ENCODE measurements at places on chromosomes 7 and 10.

- no peak for DNase-seq
Measured at GRCh38 chr10:107913317-107914294, 749.1 kb upstream of the SORCS1 start.

DNA sequence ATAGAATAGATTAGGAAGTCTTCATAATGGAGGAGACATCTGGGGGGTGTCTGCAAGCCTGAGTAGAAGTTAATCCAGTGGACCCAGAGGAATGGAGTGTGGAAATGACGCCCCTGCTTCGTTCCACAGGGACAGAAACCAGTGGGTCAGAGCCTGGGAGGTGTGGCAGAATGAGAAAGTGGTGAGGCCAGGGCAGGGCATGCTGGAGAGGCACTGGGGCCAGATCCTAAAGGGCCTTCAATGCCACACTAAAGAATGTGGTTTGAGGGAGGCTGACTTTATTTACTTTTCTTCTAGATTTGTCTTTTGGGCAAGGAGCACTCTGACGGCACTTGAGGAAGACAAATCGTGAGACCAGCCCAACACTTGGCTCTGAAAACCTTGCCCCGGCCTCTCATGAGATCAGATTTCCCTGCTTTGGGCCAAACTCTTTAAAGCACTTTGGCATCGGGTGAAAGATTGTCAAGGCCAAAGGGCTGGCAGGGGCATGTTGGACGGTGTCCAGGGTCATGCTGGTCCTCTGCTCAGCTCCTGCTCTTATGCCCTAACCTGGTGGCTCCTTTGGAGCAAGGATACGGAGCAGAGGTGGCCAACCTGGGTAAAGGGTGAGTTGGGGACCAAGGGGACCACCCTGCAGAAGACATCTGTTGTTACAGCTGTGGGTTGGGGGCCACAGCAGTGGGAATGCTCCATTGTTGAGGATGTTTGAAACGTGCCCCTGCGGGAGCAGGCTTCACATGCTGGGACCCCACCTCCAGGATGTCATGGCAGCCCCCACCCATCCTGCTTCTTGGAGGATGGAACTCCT is 157.0 kb upstream of the ZMIZ1 start:
- DNase-seq: no peak

DNA sequence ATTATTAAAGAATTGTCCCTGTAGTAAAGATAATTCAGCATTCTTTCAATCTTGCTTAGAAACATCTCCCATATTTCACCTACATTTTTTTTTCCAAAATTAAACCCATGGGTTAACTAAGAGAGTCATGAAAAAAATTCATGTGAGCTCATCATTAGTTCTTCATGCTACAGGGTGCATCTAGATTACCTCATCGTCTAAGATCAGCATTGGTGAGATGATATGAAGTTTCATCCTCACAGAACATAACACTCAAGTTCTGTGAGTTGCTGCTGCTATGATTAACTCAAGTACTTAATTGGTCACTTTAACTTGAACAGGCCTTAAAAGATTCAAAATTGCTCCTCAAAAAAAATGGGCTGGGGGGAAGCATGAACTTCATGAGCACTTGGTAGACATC is 50.0 kb downstream of the RAB11FIP2 start:
- no peak for DNase-seq

- DNase-seq: no peak
Measured at GRCh38 chr10:133275684-133276092, 980 bp downstream of the ADAM8 start.

DNA sequence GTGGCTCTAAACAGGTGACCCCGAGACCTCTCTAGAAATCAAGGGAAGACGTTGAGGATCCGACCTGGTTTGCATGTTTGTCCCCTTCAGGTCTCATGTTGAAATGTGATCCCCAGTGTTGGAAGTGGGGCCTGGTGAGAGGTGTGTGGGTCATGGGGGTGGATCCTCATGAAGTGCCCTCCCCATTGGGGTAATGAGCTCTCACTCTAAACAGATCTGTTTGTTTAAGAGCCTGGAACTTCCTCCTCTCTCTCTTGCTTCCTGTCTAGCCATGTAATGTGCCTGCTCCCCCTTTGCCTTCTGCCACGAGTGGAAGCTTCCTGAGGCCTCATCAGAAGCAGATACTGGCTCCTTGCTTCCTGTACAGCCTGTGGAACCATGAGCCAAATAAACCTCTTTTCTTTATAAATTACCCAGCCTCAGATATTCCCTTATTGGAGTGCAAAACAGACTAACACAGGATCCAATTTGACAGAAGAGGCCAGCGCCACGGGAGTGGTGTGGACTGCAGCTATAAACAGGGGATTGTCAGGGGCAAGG is 10.8 kb upstream of the POLM start:
- no peak for DNase-seq

GRCh38 chr7:133641436-133641835 is 388.6 kb downstream of the EXOC4 start:
- no peak for DNase-seq

GRCh38 chr7:120987280-120987679 is 1.2 kb upstream of the CPED1 start:
- DNase-seq: no peak

- no peak for DNase-seq
Measured at GRCh38 chr7:18165166-18165565, 137.5 kb upstream of the PRPS1L1 start.

- no peak for DNase-seq
Measured at GRCh38 chr10:77274046-77274795, 363.4 kb downstream of the KCNMA1 start.

DNA sequence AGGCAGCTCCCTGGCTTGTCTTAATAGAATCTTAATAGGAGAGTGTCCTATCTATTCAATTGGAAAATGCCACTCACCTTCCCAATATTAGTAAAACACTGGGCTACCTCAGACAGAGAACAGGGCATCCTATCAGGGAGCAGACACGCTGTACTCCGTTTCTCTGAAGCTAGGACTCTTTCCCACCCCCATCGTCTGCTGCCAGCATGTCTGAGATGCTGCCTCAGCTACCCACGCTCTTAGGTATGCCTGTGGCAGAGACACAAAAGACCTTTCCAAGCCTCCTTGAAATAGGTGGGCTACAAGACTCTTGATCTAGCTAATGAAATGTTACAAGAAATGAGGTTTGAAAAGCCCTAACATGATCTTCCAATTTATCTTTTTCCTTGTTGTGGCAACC is 2.5 kb upstream of the LRIT2 start:
- DNase-seq: no peak

- no peak for DNase-seq
Measured at GRCh38 chr10:28564905-28565304, 32.0 kb downstream of the WAC start.

- no peak for DNase-seq
Measured at GRCh38 chr7:25877802-25878789, 273.9 kb upstream of the NFE2L3 start.

GRCh38 chr7:31363051-31363450 is 22.5 kb upstream of the NEUROD6 start:
- no peak for DNase-seq

DNA sequence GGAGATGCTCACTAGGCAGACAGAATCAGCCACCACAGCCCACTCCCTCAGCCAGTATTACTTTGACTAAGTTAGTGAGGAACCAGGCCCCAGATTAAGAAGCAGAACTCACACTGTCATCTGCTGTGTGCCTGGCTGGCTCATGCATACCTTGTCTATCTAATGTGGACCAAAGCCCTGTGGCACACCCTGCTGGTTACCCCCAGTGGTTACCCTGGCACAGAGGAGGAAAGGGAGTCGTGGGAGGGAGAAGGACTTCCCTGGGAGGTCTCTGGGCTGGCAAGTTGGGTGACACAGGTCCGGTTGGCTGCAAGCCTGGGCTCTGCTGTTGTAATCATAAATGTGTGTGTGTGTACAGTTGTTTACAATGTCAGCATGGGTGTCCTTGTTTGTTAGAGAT is 7.5 kb upstream of the SH2D4B start:
- DNase-seq: no peak

DNA sequence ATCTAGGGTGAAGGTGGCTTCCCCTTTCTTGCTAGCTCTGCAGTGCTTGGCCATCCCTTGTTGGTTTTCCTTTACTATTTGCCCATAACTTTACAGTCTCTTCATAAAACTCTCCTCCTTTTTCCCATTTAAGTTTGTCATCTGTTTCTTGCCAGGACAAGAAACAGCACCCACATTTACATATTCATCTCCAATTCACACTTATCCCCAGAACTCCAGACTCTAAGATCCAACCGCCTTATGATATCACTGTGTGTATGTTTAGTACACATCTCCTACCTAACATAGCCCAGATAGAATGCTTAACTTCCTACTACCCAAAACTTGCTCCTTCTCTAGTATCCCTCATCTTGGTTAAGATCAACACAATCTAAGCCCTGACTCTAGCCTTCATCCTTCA is 622.2 kb downstream of the KCNMA1 start:
- no peak for DNase-seq

DNA sequence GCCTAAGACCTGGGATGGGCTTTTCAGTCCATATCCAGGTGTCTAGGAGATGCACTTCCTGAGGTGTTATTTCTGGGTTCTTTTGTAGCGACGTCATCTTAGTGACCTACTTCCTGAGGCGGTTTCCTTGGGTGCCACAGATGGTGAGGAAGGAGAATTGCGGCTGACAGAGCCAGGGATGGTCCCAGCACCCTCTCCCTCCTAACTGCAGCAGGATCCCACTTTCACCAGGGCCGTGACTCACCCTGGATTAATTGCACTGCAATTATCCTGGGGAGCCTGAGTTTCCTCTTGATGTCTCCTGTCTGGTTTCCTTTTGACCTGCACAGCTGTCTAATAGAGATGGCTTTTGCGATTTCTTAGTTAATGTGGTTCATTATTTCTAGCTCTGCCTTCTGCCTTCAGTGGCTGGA is 271.7 kb downstream of the TCF7L2 start:
- no peak for DNase-seq

DNA sequence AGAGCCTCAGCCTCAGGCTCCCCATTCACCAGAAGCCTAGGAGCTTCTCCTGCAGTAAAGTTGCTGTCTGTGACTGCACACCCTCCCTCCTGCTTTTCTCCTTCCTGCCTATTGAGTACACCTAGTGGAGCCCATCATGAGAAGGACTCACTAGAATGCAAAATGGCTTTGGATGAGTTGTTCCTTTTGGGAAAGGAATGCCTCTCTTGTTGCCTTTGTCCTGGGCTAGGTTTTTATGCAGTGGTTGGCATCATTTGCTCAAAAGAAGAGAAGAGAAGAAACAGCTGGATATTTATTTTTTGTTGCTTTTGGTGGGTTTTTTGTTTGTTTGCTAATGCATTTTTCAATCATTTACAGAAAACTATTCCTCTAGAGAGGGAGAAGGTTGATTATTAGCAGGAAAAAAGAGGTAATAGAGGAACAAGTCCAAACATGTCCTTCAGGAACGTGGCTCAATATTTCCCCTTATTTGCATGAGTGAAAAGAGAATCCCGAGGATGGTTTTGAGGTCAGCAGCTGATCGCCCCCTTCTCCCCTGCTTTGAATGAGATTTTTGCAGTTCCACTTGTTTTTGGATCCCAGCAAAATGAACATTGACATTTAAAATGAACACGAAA is 369.9 kb upstream of the NRP1 start:
- no peak for DNase-seq

DNA sequence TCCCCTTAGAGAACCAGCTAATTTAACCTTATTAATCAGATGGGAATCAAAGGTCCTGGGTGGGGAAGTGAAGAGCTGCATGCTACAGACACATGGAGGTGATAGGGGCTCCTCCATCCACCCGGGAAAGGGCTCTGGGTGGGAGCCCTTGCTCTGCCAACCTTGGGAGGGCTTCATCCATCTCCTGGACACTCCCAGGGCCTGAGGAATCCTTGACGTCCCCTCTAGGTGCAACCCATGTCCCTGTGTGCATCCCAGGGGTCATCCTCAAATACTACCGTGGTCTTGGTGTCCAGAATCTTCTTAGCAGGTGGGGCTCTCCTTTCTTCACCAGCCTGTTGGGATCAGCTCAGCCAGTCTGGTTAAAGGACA is 55.4 kb upstream of the IGFBP3 start:
- no peak for DNase-seq

- DNase-seq: no peak
Measured at GRCh38 chr10:98410135-98410743, 4.7 kb downstream of the PYROXD2 start.

GRCh38 chr10:114713525-114714090 is 55.5 kb upstream of the ABLIM1 start:
- no peak for DNase-seq

DNA sequence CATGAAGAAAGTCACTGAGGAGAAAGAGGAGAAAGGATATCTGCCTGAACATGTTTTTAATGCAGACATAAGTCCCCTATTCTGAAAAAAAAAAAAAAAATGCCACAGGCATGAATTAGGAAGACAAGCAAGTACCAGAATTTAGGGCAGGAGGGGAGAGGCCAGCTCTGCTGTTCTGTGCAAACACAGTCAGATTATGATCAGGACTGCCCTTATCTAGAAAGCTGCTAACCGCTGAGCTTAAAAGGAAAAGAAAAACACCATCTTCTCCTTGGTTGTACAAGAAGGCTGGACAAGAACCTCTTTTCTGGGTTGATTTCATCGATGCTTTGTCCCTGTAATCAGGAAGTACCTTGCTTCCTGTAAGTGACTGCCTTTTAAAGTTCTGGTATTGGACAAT is 15.3 kb upstream of the PWWP2B start:
- DNase-seq: no peak

All from hypothalamus (tissue), 51 donors.